ENCODE measurements at places on chromosomes 7 and 10.
A peak's percentile ranks its signal among the peaks of the same experiment; 100 is the strongest.

DNA sequence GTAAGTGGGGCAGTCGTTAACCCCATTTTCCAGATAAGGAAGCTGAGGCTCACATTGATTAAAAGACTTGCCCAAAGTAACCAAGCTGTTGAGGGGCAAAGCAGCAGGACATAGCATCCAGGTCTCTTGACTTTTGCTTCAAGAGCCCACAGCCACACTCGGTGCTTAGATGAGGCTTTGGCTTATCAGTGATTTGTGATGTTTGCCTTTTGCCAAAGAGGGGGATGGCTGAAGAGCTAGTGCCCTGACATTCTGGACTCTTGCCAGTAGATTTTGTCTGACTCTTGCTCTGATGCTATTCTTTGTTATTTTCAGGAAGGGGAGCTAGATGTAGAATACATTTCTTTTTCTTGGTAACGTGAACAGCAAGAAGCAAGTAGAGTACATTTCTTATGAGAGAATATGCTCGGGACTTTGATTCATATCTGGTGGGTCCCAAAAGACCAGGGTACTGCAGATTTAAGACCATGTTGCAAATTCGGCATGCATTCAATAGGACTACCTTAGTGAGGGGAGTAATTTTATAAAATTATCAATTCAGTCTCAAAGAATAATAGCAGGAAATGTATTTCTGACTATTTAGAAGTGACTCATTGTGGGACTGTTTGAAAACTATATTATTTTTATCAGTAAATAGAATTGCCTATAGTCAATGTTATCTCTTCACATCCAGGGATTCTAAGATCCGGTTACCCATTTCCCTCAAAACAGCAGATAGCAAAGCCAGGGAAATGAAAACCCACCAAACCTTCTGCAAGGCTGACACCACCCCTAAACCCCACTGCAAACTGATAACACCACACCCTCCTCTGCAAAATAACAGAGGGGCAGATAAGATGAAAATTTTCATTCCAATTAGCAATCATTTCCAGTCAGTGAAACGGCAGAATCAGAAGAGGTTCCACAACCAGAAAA lies 180.0 kb upstream of the BMPER start:
- DNase-seq, result no peak

- DNase-seq, result peak; percentile 66
Observed at GRCh38 chr10:130025326-130025725, 61.3 kb upstream of the EBF3 start.

DNA sequence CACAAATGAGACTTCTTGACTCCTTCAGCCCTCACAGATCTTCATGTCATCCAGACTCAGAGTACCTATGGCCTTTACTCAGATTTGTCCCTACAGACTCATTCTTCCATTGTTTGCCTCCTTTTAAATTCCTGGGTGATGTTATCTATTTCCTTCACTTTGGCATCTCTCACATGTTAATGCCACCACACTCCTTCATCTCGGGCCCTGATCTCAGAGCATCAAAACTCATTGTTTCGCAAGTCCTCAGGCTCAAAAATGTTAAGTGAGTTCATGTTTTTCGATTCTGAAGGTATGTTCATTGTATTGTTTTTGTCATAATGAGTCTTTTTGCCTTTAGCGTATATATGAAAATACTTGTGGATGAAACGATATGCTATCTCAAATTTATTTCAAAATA lies 62.3 kb upstream of the AHR start:
- DNase-seq, result no peak

DNA sequence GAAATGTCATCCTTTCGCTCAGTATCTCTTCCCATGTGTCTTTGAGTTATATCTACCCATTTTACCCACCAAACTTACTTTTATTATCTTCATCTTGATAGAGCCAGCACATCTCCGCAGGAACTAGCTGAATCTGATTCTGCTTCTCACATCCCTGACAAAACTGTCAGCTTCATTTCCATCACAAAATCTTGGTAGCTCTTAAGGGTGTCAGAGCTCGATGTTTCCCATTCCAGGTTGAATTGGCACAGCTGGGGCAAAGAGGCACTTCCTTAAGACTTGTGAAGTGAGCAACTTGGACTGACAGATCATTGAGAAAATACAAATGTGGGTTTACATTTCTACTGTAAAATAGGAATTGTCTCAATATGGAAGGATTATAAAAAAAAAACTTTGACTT lies 434.5 kb downstream of the SUGCT start:
- DNase-seq, result no peak

DNA sequence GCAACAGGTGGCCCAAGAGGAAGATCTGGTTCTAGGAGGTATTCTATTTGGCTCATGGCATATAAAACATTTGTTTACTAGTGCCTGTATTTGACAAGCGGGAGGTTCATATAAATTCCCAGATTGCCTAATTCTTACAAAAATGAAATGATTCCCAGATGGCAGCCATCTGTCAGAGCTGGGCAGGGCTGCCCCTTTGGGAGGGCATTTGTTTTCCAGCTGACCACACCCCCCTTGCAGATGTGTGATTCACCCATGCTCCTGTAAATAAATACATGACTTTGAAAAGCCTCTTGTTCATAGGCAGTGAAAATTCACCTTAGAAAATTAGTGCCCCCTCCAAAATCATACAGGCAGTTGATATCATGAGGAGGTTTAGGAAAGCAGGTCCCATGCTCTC lies 8.6 kb downstream of the VWC2 start:
- no peak for DNase-seq

DNA sequence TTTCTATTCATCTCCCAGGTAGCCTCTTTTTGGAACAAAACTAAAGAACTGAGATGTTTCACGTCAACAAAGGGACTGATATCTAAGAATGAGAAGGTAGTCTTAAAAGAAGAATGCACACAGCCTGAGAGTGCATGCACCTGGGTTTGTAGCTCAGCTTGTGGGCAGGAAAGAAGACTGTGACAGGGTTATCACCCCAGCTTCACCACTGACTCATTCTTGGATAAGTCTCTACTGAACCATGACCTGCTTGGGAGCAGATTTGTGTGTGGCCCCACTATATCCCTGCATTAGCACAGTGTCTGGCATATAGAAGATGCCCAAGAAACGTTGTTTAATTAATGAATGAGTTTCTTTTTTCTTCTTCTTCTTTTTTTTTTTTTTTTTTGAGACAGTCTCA lies 187.5 kb downstream of the GPAM start:
- DNase-seq, result no peak

GRCh38 chr10:67666416-67667034 lies 29.5 kb downstream of the CTNNA3 start:
- peak; percentile 26 for DNase-seq

GRCh38 chr7:116316838-116317628 lies 106.7 kb downstream of the TES start:
- DNase-seq, result peak; percentile 90

DNA sequence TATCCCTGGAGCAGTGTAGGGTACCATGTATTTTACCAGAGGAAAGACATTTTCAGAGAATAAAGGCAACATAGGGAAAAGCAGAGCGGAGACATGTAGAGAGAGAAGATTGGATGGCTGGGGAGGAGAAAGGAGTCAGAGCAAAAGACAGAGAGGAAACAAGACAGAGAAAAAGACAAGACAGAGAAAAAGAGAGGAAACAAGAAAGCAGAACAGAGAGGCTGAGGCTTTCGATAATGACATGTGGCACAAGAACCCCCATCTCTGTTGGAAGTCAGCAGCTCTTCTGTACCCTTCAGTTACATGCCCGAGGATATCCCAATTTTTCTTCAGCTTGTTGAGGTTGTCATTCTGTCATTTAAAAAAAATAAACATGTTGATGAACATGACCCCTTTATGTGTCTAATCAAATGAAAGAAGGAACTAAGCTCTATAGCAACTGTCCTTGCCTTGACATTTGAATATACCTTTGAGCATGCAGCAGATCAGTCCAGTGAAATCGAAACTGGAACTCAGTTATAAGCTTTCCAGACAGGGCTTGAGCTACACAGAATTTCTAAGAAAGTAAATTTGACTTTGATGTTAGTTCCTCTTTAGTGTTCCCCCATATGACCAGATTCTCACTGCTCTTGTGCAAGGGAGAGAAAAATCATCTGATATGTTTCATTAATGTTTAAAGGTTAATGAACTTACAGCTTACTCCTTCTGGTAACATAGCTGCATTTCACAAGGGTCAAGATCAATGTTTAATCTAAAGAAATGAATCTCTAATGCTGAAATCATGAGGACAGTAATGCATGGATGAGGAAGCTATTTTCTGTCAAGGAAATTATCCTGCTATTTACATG lies 75.1 kb upstream of the SP4 start:
- DNase-seq, result no peak

DNA sequence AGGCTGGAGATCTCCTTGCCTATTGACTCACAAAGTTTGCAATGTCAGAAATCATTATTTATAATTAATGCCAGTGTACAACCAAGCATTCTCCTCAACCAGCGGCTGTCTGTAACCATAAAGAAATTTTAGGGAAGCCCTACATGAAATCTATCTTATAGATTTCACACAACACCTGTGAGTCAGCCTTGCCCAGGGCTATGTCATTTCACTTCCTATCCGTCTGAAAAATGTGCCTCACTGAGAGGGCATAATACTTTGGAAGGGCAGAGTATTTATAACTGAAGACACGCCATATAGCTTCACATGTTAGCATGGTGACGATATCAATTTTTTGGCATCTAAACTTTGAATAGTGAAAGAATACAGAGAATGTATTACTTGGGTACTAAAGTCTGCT lies 296.6 kb upstream of the ETV1 start:
- peak; percentile 5 for DNase-seq

DNA sequence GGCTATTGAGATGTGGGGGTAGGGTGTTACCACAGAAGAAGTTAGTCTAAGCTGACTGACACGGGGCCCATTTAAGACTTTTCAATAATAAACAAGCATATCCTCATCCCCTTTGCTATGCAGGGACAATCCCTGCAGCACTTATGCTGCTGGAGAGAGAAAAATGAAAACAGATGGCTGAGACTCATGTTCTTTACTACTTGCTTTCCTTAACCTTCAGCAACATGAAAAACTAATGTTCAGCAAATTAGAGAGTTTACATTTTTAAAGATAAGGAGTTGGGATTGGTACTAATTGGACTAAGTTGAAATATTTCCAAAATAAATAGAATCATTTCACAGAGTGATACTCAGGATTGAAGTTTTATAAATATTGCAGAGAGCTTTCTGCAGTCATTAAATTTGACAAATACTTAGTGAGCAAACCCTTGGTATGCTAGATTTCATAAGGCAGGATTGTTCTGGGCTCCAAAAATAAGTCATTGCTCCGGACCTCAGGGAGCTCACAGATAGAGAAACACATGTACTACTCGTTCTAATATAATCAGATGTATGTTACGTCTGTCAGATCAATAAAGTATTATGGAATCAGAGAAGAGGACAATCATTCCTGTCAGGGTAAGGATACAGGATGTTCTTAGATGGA lies 147.1 kb upstream of the LRRN3 start:
- DNase-seq, result no peak

DNA sequence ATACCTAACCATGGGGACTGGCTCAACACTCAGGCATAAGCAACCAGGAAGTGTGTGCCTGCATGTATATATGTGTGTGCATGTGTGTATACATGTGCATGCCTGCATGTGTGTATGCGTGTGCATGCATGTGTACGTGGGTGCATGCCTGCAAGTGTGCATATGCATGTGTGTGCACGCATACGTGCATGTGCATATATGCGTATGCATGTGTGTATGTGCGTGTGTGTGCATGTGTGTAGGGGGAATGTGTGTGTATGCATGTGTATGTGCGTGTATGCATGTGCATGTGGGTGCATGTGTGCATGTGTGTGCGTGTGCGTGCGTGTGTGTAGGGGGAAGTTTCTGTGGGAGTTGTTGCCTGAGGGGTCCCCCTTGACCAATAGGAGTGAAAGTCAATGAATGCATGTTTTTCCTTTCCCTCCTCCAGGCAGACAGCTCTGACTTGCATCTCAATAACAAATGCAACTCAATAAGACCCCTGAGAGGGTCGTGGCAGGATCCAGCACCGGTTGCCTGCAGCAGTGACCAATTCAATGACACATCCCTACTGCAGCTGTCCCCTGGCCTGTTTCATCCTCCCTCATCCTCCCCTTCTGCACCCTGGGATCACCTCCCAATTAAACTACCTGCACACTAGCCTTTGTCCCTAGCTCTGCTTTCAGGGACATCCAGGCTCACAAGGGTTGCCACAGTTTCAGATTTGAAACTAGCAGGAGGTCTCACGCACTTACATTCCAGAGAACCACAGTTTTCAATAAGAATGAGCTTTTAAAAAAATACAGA lies 27.0 kb upstream of the FZD8 start:
- no peak for DNase-seq

DNA sequence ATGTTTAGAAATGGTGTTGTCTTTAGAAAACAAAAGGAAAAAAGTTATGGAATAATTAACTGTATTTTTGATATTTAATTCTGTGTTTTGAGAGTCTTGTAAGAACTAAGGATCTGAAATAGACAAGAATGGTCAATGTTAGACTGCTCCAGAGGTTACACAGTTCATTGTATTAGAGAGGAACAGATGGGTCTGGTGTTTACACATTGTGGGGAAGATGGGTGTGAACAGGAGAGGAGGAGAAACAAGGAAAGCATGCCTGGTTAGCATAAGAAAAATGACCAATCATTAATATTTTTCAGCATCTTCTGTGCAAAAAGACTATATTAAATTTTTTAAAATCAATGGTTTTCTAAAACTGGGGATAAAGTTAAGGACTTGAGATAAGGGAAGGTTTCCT lies 11.9 kb downstream of the MEOX2 start:
- no peak for DNase-seq

DNA sequence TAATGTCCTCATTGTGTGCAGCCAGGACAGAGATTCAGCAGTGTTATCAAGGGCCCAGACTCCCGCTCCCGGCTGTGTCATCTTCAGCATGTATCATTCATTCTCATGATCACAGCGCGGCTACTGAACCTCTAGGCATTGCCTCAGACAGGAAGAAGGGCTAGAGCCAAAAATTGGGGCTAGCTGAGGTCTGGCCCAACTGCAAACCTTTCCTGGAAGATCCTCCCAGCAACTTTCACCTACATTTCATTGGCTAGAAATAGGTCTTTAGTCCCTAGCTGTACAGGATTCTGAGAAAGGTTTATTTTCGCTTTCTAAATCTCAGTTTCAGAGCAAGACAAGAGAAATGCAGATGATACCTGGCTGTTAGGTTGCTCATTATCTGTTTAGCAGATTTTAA lies 81.9 kb downstream of the CREM start:
- DNase-seq, result no peak

DNA sequence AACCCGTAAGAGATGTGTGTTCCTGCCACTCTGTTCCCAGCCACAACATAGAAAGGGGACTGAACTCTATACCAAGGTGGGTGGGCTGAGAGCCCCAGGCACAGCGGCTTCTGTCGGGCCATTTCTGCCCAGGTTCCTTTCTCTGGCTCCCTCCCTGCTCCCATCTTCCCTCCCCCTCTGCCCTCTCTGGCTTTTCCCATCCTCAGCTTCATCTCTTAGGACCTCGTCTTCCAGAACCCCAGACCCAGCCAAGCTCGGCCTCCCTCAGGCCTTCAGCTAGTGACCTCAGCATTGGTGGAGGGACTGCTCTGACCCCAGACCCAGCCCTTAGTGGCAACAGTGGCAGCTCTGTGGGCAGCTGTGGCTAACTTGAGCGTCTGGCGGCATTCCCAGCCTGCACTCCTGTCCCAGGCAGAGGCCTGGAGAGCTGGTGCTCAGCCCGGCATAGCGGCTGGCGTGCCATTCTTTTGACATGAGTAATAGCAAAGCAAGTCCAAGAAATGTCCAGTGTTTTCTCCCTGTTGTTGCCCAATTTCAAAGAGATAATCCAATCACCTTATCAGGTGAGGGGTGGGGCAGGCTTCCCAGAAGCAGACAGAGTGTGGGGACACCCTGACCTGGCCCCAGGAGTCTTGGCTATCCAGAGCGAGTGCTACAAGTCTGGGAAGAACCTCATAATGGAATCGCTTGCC lies 15.9 kb downstream of the PTPRE start:
- peak; percentile 93 for DNase-seq
